Activated CD4-positive, alpha-beta T cell treated with anti-CD3 and anti-CD28 coated beads, Interleukin-2, amount 10 ng/mL, durations not matched to agents 24 days and 14 days (primary cell): ENCODE measurements at places on chromosomes 13 and 19. TPM values are rescaled to one million over a fixed set of nuclear protein-coding genes. Genes with fewer than 3 reads are reported as not detected.

DNA sequence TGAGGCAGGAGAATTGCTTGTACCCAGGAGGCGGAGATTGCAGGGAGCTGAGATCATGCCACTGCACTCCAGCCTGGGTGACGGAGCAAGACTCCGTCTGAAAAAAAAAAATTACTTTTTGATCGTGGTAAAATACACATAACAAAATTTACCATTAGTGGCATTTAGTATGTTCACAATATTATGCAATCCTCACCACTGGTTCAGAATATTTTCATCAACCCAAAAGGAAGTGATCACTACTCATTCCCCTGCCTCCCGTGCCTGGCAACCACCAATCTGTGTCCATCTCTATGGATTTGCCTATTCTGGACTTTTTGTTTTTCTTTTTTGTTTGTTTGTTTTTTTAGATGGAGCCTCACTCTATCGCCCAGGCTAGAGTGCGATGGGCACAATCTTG lies 1.2 kb upstream of the PALM3 start:
- DNase-seq = no peak

The ZNF563 gene
- 2.9 and 3.0 TPM in 2 replicates for total RNA-seq

The PSG2 gene
- total RNA-seq = not detected in 2 replicates

The AZU1 gene
- total RNA-seq = not detected in 2 replicates

DNA sequence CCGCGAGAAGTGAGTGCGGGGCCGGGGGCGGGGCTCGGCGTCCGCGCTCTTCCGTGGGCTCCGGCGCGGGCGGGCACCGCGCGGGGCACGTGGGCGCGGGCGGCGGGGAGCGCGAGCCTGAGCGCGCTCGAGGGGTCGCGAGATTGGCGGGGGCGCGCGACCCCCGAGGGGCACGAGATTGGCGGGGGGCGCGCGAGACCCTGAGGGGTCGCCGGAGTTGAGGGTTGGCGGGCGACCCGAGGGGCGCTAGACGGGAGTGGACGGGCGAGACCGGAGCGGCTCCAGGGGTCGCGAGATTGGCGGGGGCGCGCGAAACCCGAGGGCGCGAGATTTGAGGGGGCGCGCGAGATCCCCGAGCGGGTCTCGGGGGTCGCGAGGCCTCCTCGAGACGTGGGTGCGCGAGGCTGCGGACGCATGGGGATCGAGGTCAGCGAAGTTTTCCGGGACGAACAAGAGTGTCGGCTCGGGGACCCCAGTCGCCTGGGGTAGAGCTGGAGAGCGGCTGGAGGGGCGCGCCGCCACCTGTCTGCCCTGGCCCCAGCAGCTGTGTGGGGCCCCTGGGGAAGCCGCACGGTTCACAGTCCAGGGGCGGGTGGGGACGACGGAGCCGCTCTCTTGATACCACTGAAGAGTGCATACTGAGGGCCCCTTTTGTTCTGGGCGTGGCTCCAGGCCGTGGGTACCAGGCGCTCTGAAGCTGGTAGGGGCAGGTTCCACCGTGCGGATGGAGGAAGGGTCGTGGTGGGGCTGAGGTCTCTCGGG lies 682 bp downstream of the SSBP4 start:
- DNase-seq = peak; percentile 86

- DNase-seq = peak; percentile 76
Measured at GRCh38 chr19:58001895-58002369, 688 bp downstream of the ZNF606 start.

- DNase-seq = no peak
Measured at GRCh38 chr13:93690139-93690538, 463.5 kb downstream of the GPC6 start.

- no peak for DNase-seq
Measured at GRCh38 chr19:47022541-47023447, 3.2 kb downstream of the NPAS1 start.

The TNFSF9 gene
- total RNA-seq = 6.1 and 6.4 TPM in 2 replicates

The ZNF324 gene
- 13.6 and 14.7 TPM in 2 replicates for total RNA-seq

- DNase-seq = no peak
Measured at GRCh38 chr13:47213047-47213446, 316.2 kb upstream of the HTR2A start.

DNA sequence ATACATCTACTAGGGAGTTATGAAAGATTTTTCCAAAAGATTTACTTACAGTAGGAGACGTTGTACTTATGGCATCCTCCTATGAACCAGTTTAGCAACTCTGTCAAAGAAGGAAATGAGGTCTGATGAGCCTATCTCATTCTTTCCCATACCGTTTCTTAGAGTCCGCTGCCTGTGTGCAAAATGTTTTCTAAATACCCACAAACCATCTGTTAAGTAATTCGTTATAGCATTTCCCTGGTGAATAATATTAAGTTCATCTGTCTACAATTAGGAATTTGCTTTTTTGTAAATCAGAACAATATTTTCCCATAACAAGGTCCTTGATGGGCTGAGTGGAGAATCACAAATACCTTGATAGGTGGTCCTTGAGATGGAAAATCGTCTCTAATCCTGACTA lies 178.8 kb upstream of the TMTC4 start:
- no peak for DNase-seq

DNA sequence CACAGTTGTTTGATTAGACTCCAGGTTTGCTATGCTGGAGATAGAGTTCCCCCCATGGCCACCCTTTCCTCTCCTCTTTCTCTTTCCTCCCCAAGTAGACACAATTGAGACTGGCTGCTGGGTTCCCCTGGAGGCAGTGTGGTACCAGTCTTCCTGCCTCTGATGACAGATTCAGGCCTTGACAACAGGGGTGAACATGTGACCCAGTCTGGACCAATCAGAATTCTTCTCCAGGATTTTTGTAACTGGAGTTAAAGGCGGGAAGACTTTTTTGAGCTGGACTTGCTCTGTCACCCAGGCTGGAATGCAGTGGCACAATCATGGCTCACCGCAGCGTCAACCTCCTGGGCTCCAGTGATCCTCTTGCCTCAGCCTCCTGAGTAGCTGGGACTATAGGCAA lies 48.7 kb downstream of the CCNE1 start:
- no peak for DNase-seq

- DNase-seq = no peak
Measured at GRCh38 chr13:90510319-90510718, 837.2 kb upstream of the MIR17HG start.

GRCh38 chr19:10764340-10764894 lies 46.5 kb downstream of the DNM2 start:
- DNase-seq = no peak

The COX7A1 gene
- not detected in 2 replicates for total RNA-seq

GRCh38 chr19:16820056-16820455 lies 9.1 kb upstream of the SIN3B start:
- DNase-seq = no peak

The KIR3DL1 gene
- total RNA-seq = not detected in 2 replicates

The SELENOV gene
- total RNA-seq = not detected in 2 replicates

GRCh38 chr19:55648585-55649267 lies 714 bp downstream of the CCDC106 start:
- no peak for DNase-seq

DNA sequence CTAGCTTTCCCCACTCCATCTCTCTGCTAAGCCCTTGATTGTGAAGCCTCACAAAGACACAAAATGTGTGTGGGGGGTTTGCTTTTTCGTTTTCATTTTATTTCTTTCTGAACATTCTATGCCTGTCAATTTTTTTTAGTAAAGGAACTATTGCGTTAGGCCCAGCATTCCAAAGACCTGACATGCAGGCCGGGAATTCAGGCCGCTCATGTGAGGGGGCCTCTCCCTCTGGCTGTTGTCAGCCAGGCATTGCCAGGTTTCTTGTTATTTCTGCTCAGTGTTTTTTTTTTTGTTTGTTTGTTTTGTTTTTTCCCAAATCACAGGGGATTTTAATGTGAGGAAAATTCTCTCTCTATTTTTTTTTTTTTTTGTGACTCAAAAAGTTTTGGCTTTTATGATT lies 10.3 kb upstream of the MEDAG start:
- DNase-seq = no peak

GRCh38 chr13:31945202-31945961 lies 86.2 kb upstream of the FRY start:
- DNase-seq = no peak

DNA sequence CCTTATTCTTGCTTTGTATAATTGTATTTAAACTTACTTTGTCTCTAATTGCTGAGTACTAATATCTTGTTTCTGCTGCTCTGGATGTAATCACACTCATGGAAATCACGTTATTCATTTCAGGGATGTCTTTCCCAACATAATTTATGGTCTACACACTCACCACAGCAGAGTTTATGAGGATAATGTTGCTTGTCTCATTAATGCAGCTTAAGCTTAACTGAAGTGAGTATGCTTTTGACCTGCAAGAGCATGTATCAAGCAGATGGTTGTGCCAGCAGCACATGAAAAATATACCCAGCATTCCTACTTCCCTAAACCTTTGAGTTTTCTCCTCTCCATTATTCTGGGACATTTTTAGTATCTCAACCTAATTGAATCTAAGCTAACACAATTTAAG lies 1080.9 kb downstream of the SLITRK5 start:
- DNase-seq = no peak

DNA sequence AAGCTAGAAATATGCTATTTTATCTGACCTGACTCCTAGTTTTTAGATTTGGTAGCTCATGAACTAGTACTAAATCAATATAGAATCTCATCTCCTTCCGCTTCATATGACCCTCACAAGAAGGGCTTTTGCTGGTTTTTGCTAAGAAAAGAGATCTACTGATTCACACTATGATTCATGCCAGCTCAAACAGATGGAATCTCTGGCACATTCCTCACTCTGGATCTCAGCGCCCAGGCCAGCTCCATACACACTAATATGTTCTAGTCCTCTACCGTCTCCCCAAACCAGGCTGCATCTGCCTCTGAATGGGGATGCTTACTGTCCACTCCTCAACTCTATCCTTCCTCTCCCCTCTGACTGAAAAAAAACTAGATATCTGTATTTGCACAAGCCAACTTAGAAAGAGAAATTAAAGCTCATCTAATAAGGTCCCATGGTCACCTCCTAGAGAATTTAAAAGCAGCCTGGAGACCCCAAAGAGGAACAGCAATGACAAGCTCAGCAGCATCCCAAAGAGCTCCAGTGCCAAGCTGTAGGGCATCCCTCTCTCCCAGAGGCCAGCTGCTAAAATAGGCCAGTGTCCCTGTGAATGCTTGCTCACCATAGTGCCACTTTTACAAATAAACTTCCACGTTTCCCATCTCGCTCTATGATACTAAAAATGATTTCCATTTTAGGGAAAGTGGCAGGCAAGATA lies 74.9 kb downstream of the LHFPL6 start:
- DNase-seq = no peak

GRCh38 chr13:110700186-110700585 lies 5.7 kb downstream of the CARS2 start:
- DNase-seq = no peak

DNA sequence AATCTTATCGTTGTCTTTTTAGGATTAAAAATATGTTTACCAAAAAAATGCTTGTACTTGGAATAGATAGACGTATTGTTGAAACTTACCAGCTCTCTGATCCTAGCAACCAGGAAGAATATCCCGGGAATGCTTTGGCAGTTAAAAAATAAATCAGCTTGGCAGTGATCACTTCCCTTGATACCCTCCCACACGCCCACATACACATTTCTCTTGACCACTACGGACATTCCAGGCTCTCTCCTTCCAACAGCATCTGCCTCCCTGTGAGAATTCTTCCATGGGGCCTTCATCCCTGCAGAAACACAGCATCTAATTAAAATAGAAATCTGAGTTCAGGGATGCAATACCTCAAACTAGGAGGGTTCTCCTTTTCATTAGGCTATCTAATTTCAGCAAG lies 57.9 kb downstream of the THSD1 start:
- no peak for DNase-seq

DNA sequence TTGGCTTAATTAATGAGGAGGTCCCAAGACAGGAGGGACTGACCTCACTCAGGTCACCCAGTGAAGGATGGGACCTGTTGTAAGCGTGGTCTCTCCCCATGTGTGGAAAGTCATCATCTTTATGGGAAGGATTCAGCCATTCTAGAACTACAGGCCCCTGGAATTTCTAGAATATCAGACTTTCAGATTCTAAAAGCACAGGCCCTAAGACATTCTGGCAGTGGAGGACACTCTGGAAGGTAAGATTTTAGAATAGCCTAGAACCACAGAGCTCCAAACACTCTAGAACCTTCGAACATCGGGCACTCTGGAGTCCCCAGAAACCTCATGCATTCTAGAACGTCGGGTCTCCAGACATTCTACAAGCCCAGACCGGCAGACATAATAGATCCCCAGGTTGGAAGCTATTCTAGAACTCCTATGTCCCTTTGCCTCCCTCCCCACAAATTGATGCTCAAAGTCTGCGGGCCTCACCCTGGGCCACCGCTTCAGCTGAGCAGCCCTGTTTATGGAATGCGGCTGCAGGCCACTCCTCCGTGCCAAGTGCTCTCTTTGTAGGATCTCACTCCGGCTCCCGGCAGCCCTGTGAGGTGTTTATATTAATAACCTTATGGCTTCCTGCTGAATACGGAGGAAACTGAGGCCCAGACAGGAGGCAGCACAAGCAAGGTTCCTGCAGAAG lies 1.9 kb upstream of the KLK15 start:
- DNase-seq = no peak

DNA sequence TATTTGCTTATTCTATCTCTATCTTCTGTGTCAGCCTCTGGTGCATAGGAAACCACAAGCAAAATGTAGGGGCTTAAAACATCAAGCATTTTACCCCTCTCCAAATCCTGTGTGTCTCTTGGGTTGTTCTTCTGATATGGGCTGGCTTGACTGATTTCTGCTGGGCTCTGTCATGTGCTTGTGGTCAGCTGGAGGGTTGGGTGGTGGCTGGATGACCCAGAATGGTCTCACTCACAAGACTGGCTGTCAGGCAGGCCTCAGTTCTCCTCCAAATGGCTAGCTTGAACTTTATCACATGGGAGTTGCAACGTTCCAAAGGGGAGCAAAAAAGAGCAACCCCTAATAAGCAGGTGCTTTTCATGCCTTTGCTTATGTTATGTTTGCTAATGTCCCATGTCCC lies 9.6 kb upstream of the LYPD5 start:
- no peak for DNase-seq

GRCh38 chr19:737591-738093 lies 13.3 kb upstream of the MISP start:
- DNase-seq = peak; percentile 86

GRCh38 chr13:74889321-74889720 lies 592.6 kb downstream of the TBC1D4 start:
- DNase-seq = no peak

- no peak for DNase-seq
Measured at GRCh38 chr19:37078717-37079032, 442 bp downstream of the ZNF420 start.
